ENCODE measurements at places on chromosomes 1 and 21.

DNA sequence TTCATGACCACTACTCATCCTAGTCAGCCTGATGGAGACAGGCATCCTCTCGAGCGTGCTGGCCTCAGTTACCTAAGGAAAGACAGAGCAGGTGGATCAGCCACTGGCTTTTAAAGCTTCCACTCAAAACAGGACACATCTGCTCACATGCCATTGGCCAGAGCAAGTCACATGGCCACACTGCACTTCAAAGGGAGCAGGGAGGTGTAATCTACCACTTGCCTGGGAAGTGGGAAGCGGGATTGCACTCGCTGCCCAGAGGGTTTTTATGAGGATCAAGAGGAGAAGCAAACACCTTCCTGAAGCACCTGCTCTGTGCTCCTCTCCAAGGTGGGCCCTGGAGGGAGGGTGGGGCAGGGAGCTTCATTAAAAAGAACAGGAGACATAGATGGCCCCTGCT lies 108.0 kb downstream of the TAS1R2 start:
- no peak for DNase-seq

DNA sequence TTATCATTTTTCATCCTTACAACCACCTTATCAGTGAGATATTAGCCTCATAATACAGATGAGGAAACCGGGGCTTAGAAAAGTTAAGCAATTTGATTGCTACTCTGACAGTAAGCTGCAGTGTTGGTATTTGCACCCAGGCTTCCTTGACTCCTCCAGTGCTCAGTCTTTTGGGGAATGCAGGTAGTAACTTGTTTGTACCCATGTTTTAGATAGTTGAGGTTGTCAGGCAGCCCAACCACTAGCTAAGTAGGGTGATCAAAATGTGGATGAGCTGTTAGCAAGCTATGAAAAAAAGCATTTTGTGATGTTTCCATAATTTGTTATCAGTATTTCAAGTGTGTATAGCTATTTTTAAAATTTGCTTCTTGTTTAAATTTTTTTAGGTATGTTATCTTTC lies 80.8 kb downstream of the SASS6 start:
- no peak for DNase-seq

- DNase-seq: no peak
These were observed 195.6 kb upstream of the ZRANB2 start for GRCh38 chr1:71276466-71276865.

- peak; percentile 6 for DNase-seq
These were observed 204.7 kb upstream of the LYPLAL1 start for GRCh38 chr1:218969006-218969405.

- no peak for DNase-seq
These were observed 160.5 kb downstream of the FOXD2 start for GRCh38 chr1:47598357-47598756.

GRCh38 chr1:46278807-46279206 lies 24.6 kb downstream of the LRRC41 start:
- DNase-seq: no peak

DNA sequence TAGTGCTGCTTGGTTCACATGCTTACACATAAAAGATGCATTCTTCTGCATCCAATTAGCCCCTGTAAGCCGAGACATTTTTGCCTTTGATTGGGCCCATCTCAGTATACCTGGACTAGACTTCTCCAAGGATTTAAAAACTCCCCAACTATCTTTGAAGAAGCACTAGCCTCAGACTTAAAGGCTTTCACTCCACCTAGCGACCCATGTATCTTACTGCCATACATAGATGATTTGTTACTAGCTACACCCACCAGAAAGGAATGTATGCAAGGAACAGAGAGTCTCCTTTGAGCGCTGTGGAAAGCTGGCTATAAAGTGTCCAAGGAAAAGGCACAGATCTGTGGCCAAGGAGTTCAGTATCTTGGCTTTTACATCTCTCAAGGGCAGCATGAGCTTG lies 91.7 kb downstream of the LIPI start:
- no peak for DNase-seq

GRCh38 chr1:234769986-234770795 lies 160.2 kb upstream of the IRF2BP2 start:
- DNase-seq: peak; percentile 25
